Kidney (tissue), 22 donors: ENCODE measurements at places on chromosomes 12 and 14. TPM values are rescaled to one million over a fixed set of nuclear protein-coding genes. Genes with fewer than 3 reads are reported as not detected.

DNA sequence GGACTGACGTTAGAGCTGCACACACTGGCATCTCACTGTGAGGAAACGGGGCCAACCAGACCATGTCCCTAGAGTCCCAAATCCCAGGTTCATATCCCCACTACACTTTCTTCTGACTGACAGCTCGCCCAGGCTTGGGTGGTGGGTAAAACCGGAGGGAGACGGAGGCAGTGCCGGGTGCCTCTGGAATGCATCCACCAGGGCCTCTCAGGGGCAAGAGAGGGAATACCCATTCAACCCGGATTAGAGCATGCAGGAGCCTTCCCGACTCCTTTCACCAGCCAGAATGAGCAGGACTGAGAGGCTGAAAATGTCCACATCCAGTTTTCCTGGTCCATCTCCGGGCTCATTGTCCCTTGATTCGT is 297.2 kb downstream of the ADGRD1 start:
- no peak for DNase-seq

DNA sequence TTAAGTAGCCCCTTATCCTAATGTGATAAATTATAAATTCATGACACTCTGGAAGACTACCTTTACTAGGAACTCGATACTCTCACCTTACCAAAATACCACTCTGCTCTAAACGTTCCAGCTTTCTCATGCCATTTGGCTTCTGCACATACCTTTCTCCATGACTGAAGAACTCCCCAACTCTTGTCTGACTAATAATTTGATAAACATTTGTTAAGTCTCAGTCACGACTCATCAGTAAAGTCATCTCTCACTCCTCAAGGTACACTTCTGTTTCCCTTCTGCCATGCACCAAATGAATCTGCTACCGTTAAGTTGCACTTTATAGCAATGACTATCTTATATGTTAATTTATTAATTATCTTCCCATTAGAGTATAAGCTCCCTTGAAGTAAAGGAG is 498.3 kb upstream of the NOVA1 start:
- DNase-seq = no peak

DNA sequence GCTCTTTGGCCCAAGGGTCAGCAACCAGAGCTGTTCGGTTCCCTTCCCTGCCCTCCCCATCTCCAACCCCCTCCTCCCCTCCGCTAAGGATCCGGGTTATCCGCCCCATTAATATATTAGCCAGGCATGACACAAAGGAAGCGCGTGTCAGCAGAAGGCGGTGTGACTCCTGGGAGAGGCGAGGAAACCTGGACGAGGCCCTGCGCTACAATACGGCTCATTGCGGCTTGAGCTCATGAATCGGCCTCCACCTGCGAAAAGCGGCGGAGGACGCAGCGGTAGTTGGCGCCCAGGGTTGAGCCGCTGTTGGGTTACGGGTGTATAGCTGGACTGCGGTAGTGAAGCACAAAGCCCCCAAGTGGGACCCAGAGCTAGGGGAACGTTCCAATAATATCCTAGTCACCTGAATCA is 9.9 kb downstream of the FOXA1 start:
- DNase-seq = no peak

DNA sequence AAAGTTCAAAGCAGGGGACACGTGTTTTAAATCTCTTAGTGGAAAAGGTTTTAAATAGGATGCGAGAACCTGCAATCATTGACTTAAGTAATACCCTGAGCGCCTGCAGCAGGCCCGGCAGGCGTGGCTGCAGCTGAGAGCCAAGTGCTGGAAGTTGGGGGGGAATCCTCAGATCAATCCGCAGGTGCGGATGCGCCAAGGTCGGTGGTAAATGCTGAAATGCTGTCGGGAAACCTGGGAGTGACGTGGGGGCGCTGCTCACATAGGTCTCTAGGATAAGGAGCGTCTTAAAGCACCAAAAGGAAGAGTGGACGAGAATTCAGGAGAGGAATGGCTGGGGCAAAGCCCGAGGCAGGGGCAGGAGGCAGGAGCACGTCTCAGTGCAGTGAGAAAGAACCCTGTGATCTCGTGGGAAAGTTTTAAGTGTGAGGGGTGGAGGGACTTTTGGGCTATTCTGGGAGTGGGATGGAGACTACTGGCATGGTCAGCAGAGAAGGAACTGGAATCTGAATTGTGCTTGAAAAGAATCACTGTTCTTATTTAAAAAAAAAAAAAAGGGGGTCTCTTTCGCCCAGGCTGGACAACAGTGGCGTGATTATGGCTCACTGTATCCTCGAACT is 883 bp upstream of the CDCA4 start:
- peak; percentile 85 for DNase-seq

- DNase-seq = no peak
Measured at GRCh38 chr12:116922194-116922897, 11.6 kb downstream of the FBXW8 start.

DNA sequence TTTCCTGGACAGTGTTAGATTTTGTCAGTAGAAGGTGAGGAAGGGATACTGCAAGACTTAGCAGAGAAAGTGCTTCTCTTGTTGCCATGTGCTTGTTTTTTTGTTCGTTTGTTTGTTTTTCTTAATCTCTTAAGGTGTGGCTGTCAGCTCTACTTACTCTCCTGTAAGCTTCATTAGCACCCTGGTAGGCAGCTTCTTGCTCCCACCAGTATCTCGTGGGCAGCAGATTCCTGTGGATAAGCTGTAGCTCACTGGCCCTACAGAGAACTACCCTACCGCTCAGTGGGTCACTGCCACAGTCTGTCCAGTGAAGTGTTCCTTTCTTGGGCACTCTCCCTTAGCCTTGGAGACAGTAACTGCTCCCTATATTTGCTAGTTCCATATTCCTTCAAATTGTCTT is 30.1 kb downstream of the VRK1 start:
- DNase-seq = no peak

DNA sequence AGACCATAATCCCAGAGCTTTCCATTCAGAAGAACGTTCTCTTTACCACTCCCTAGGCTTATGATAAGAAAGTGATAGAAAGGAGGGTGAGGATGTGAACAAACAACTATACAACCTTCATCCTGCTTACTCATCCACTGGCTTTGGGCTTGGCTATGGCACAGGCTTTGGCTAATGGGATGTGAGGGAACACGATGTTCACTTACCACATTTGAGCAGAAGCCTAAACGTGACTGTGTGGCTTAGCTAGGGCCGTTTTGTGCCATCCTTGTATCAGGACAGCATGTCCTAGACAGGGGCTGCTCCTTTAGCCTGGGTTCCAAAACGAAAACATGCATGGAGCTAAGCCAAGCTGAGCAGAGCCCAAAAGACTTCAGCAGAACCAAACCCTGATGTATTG is 118.6 kb upstream of the CCDC175 start:
- DNase-seq = no peak

DNA sequence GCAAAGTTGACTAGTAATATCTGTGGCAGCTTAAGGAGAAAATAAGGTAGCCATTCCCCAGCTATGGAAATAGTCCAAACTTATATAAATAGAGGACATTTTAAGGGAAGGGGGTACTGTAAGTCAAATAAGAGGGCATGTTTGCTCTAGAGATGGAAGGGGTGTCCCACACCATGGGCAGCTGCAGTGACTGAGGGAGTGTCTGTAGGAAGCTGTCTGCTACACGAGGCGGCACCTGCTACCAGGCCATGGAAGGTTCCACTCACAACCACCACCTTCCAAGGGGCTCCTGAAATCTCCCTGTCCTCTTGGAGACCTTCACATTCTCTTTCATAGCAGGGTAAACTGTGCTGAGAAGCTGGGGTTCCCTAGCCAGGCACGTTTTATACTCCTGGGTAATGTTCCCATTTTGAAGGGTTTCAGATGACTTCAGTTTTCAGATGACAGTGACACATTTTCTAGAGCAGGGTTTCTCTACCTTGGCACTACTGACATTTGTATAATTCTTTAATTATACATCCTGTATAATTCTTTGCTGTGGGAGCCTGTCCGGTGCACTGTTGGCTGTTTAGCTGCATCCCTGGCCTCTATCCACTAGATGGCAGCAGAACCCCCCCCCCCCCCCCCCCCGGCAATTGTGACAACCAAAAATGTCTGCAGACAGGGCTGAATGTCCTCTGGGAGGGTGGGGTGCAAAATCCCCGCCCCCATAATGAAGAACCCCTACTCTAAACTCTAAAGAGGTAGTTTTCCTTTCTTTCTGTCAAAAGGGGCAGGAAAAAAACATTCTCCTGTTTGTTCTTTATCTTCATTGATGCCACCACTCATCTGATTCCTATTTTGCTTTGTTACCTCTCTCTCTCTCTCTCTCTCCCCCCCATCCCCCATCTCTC is 11.6 kb upstream of the SMCO2 start:
- no peak for DNase-seq

DNA sequence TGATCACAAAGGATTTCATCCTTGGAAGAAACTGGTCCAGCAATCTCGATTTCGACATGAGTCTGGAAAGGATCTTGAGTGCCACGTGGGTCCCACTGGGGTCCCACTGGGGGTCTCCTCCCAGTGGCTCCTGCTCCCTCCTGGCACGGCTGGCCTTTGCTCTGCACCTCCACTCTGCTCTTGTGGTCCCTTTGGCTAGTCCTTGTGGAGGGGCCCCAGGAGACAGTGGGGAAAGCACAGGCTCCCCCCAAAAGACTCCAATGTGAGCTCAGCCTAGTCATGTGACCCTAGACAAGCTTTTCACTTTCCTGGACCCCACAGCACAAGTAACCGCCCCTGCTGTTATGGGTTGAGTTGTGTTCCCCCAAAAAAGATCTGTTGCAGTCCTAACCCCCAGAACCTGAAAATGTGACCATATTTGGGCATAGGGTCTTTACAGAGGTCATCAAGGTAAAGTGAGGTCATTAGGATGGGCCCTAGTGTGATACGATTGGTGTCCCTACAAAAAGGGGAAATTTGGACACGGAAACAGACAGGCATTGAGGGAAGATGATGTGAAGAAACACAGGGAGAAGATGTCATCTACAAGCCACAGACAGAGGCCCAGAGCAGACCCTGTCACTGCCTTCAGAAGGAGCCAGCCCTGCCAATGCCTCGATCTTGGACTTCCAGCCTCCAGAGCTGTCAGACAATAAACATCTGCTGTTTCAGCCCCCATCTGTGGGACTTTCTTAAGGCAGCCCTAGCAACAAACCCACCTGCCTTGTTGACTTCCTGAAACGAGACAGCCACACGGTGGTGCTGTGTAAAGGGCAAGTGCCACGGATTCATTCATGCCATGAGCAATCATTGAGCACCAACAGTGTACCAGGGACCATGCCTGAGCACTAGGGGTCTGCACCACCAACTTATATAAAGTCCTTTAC is 23.8 kb upstream of the PPP2R5C start:
- no peak for DNase-seq

- DNase-seq = no peak
Measured at GRCh38 chr14:74713395-74713735, 421 bp downstream of the FCF1 start.

- DNase-seq = no peak
Measured at GRCh38 chr12:57158665-57159064, 11.2 kb upstream of the LRP1-AS start.

- DNase-seq = no peak
Measured at GRCh38 chr12:61750604-61751003, 509.6 kb upstream of the USP15 start.

DNA sequence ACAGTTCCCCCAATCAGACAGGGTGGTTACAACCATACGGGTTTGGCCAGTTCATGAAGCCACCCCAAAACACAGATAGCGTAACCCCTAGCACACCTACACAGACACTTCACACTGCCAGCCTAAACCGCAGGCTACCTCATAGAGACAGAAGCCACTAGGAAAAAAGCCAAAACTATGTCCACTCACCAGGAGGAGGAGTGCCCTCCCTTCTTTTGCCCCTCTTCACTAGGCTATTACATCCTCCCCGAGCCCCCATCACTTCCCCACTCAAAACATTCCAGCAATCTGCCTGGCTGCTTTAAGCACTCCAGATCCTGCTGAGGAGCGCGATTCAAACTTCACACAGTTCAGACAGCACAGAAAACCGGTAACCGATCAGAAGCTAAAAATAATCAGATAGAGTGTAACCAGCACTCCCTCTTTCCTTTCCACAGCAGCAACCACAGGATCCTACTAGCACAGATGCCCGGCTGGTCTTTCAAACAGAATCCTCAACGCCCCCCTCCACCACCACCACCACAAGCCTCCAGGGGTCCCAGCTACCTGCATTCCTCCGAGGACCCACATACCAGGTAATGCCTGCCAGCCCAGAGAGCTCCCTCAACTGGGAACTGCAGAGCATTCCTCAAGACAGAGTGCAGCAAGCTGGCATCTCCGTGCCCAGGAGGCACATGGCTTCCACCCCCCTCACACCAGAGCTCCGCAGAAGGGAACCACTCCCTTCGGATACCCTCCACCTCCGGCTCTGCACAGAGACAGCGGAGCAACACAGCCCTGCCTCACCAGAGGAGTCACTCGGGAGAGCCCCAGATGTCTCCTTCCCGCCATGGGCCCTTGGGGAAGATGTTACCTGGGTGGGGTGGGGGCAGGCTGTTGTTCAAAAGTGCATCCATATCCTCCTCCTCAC is 1.5 kb downstream of the CHD4 start:
- no peak for DNase-seq

DNA sequence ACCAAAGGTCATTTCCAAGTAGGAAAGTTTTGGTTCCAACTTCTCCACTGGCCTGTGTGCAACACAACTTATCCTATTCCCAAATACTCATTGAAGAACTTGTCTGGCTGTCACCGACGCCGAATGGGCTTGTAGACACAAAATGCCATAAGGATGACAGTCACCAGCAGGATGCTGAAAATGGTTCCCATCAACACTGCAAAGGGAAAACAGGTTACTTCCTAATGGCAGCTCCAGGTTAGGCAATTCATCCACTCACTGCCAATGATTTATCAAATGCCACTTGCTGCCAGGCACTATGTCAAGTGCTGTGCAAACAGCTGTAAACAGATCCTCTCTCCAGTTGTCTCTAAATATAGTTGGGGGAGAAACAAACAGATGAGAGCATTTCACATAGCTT is 6.1 kb downstream of the C12orf76 start:
- DNase-seq = no peak

DNA sequence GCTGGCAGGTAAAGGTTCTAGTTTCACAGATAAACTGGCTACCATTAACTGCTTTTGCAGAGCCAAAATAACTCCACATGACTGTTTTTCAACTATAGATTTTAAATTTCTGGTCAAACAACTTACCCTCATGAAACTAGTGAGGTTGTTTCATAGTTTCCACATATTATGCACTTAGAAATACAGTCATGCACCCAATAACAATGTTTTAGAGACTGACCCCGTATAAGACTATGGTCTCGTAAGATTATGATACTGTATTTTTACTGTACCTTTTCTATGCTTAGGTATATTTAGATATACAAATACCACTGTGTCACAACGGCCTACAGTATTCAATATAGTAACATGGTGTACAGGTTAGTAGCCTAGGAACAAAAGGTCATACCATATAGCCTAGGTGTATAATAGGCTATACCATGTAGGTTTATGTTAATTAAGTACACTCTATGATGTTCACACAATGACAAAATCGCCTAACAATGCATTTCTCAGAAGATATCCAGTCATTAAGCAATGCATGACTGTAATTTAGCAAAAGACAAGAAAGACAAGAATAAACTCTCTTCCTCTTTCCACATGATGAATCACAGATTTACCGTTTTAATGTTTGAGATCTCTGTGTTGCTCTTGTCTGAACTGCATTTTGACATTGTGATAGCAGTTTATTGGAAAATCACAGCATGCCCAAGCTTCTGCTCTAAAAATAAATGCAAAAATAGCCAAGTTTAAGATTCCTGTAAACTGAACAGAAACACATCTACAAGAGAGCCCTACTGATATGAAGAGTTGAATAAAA is 17.1 kb downstream of the DICER1 start:
- no peak for DNase-seq

The FZD10 gene
- 0.11 TPM for polyA plus RNA-seq

The HSPA2 gene
- 56.2 TPM for polyA plus RNA-seq

The SELPLG gene
- 3.7 TPM for polyA plus RNA-seq

The NTS gene
- polyA plus RNA-seq = 0.54 TPM

The LRCOL1 gene
- 1.0 TPM for polyA plus RNA-seq

The PLEKHA5 gene
- polyA plus RNA-seq = 26.6 TPM

The KRT6C gene
- polyA plus RNA-seq = not detected

The PLEKHG7 gene
- 0.45 TPM for polyA plus RNA-seq

The PNP gene
- 183 TPM for polyA plus RNA-seq
